ENCODE measurements at places on chromosomes 12 and 14.

- no peak for DNase-seq
Measured at GRCh38 chr14:101915871-101916815, 48.2 kb upstream of the DYNC1H1 start.

DNA sequence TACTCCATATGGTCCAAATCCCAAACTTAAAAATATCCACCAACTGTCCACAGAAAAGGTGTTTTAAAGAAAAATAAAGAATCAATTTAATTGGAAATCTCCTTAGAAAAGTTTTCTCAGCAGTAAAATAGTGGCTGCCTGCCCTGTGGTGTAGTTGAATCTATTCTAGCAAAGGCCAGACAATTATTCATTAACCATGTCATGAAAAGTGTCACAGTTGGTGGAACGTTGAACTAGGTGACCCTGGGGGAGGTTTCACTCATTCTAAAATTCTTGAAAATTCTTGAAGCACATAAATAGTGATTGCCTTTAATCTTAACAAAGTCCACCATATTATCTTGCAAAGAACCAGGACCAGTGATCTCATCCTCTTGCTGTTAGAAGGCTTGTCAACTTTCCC lies 78.4 kb upstream of the GZMB start:
- DNase-seq, result no peak

- peak; percentile 79 for DNase-seq
Measured at GRCh38 chr12:111598637-111599452, at the start of gene ATXN2. ATXN2 (minus strand) TSS chr12:111599315; CDS start chr12:111599034, 281 bp downstream.

DNA sequence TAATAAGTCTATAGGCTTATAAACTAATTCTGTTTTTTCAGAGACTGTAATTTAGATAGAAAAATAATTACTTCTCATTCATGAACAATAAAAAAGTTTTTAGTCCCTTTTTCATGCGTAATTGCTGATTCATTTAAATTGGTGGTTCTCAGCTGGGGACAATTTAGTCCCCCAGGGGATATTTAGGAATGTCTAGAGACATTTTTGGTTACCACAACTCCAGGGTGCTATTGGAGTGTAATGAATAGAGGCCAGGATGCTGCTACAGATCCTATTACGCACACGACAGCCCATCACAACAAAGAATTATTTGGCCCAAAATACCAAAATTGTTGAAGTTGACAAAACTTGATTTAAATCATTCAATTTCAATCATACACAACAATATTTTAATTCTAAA lies 22.8 kb upstream of the VCPKMT start:
- DNase-seq, result no peak

- no peak for DNase-seq
Measured at GRCh38 chr14:32939254-32940065, 781 bp downstream of the NPAS3 start.

- no peak for DNase-seq
Measured at GRCh38 chr14:20734430-20734806, 11.3 kb upstream of the EDDM3A start.

DNA sequence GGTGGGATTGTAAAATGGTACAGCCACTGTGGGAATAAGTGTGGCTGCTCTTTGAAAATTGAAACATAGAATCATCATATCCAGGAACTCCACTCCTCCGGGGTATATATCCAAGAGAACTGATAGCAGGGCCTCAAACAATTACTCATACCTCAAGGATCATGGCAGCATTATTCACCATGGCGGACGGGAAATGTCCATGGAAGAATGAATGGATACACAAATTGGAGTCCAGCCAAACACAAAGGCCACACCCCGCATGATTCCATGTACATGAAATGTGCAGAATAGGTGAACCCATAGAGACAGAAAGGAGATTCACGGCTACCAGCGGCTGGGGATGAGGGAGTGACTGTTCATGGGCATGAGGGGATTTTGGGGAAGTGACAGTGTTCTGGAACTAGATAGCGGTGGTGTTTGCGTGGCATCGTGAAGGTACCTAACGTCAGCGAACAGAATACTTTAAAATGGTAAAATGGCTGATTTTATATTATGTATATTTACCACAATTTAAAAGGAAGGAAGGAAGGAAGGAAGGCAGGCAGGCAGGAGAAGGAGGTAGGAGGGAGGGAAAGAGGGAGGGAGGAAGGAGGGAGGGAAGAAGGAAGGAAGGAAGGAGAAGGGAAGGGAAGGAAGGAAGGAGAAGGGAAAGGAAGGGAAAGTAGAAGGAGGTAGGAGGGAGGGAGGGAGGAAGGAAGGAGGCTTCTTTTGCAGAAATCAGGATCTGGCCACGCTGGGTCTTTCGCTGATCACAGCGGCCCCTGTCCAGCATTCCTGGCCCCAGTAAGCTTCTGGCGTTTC lies 14.1 kb upstream of the NCOR2 start:
- no peak for DNase-seq

- DNase-seq, result no peak
Measured at GRCh38 chr12:118432812-118433545, 56.6 kb downstream of the SUDS3 start.

- no peak for DNase-seq
Measured at GRCh38 chr12:20423557-20423956, 55.2 kb downstream of the PDE3A start.

DNA sequence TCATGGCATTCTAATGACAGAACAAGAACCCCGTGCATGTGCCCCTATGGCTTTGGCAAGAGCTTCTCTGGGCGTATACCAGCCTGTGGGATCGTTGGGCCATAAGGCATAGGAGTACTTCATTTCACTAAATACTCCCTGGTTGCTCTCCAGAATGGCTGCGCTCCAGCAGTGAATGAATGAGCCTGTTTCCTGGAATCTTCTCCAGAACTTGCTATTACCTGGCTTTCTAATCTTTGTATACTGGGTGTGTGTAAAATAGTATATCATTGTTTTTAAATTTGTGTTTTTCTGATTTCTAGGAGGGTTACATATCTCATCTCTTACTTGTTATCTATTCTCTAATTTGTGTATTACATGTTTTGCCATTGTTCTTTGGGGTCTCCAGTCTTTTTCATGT lies 28.6 kb upstream of the EMP1 start:
- no peak for DNase-seq

- no peak for DNase-seq
Measured at GRCh38 chr12:50776749-50777728, 13.1 kb downstream of the ATF1 start.

DNA sequence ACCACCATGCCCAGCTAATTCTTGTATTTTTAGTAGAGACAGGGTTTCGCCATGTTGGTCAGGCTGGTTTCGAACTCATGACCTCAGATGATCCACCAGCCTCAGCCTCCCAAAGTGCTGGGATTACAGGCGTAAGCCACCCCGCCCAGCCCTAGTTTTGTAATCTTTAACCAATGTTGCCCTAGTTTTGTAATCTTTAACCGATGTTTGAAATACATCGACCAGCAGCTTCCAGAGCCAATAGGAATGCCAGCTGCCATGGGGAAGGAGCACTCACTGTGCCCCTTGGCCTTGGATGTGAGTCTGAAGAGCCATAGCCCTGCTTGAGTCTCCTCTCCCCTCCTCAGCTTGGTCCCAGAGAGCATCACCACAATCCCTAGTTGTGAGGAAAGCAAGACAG lies 209.3 kb upstream of the RGS6 start:
- DNase-seq, result no peak

DNA sequence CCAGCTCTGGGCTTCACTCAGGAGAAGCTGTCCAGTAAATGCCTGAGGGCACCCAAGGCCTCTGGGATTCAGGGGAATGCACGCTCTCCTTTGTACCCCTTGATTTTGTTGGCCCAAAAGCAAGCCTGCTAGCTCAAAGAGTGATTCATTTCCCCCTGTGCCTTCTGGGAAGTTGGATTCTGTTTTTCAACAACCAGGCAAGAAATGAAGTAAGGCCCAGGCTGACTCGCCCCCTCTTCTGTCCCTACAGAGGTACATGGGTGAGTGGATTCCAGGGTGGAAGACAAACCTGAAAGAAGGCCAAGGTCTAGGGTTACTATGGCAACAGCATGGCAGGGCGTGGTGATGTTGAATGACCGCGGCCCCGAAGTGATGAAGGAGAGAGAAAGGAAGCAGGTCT lies 9.3 kb upstream of the SERPINA5 start:
- no peak for DNase-seq

DNA sequence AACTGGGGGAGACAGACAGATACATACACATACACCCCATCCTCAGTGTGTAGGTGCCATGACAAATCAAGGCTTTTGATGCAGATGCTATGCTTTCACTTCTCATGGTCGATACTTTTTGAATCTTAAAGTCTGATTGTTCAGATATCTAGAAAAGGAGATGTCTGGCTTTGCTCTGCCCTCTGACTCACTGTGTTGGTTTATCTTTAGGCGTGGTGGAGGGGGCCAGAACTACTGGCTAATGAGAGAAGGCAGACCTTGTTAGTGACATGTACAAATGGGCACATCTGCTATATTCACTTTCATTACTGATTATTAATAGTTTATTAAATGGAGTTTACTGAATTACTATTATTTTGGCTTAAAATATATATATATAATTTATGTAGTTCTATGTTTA lies 444.3 kb upstream of the RGS6 start:
- no peak for DNase-seq

DNA sequence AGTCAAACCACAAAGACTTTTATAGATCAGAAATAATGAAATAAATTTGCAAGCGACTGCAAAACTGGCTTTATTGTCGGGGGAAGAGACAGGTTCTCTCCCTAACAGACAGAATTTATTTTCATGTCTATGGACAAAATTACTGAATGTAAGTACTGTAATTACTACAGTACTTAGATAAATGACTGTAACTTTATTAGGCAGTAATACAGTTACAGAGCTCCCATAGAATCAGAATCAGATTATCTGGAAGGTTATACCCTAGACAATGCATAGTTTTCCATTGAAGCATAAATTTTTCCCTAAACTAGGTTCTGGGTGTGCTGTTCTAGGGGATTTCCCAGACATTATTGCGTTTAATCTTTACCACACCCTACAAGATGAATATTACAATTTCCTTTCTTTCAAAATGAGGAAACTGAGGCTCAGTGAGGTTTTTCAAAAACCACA lies 114.2 kb downstream of the C12orf75 start:
- DNase-seq, result no peak

GRCh38 chr14:88914956-88915355 lies 90.5 kb downstream of the TTC8 start:
- DNase-seq, result no peak

DNA sequence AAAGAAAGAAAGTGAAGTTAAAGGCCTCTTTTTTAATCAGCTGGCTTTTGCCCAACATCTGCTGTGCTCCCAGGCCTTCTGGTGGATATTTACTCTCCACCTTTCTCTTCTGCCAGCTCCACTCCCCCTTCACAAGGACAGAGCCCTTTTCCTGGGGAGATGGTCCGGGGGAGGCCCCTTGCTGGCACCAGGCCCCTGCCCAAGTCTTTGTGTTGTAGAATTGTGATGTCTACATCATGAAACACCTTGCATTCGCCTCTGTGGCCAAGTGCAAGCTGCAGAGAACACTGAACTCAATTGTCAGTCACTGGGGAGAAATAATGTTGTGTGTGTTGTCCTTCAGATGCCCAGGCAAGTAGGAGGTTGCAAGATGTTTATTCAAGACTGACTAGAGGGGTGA lies 150.3 kb downstream of the DPF3 start:
- no peak for DNase-seq

DNA sequence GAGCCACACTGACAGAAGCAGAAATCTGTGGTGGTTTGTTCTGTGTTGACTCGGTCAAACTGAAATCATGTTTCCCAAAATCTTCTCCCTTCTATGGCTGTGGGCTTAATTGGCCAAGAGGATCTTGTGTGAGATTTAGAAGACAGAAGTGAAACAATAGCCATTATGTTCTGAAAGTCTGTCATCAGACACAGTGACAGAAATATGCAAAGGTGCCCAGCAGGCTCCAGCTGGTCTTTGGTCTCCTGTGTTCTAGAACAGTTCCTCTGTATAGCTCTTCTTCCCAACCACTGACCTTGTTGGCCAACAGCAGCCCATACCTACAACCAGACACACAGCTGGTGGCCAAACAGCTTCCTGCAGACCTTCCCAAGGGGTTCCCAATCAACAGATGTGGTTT lies 25.0 kb upstream of the COCH start:
- DNase-seq, result no peak

DNA sequence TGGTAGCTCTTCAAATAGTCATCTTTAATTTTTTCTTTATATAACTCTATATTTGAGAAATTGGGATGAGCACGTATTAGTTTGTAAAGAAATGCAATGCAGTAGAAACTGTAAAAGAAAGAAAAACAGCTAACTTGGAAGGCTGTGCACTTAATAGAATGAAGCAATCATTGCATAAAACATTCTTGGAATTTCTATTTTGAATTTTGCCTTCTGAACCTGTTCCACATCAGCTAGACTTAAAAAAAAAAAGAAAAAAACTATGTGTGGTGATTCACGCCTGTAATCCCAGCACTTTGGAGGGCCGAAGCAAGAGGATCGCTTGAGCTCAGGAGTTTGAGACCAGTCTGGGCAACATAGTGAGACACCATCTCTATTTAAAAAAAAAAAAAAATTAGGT lies 29.4 kb downstream of the SCN8A start:
- DNase-seq, result no peak

- DNase-seq, result no peak
Measured at GRCh38 chr14:93540235-93540634, 109.5 kb downstream of the UNC79 start.

GRCh38 chr12:57545809-57546437 lies 1.1 kb downstream of the DCTN2 start:
- DNase-seq, result no peak

DNA sequence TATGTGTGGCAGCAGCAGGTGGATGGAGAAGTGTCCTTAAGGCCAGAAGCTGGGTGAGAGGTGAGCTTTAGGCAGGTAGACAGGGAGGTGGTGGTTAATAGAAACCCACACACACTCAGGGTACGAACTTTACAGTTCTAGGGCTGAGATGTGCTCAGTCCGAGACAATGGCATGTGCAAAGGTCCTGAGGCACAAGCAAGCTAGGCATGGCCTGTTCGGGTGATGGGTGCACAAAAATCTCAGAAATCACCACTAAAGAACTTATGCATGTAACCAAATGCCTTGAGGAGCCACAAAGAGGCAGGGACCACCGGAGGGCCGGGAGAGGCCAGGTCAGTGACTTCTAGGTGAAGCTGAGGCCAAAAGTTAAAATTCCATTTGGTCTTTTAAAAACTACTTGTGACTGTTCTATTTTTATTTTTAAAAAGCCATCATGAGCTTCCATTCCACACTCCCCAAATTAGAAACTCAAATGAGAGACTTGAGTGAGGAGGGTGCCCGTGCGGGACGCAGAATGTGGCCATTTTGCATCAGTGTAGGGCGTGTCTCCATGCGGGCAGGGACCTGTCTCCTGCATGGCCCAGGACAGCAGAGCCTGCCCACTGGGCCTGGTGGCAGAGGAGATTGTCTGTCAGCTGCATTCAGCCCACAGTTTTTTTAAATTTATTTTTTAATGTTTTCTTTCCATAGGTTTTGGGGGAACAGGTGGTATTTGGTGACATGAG lies 4.0 kb downstream of the RFLNA start:
- DNase-seq, result no peak

GRCh38 chr14:67999705-68000384 lies 180.3 kb downstream of the RAD51B start:
- DNase-seq, result no peak

Data from stimulated activated naive CD4-positive, alpha-beta T cell (primary cell).